Tibial nerve (tissue), 4 donors: ENCODE measurements at places on chromosomes 7 and 10. TPM values are rescaled to one million over a fixed set of nuclear protein-coding genes. Genes with fewer than 3 reads are reported as not detected.

SLC37A3 gene
- 42.9 TPM for total RNA-seq

AOAH gene
- 17.8 TPM for total RNA-seq

GRM3 gene
- total RNA-seq, result not detected

SPDYE16 gene
- not detected for total RNA-seq

STEAP1B gene
- total RNA-seq, result 9.4 TPM

FZD1 gene
- 71.9 TPM for total RNA-seq

CCL26 gene
- 6.3 TPM for total RNA-seq

LRRN3 gene
- total RNA-seq, result 6.5 TPM

ATRNL1 gene
- 3.3 TPM for total RNA-seq

AKR1C3 gene
- total RNA-seq, result 45.1 TPM

GSAP gene
- total RNA-seq, result 25.5 TPM

PAPOLB gene
- 1.4 TPM for total RNA-seq

GNB2 gene
- 185 TPM for total RNA-seq

SLC26A3 gene
- total RNA-seq, result not detected

TWIST1 gene
- 28.5 TPM for total RNA-seq

ASB10 gene
- total RNA-seq, result not detected

GJD4 gene
- not detected for total RNA-seq

NANOS1 gene
- 9.4 TPM for total RNA-seq

SNCG gene
- total RNA-seq, result 86.1 TPM

LRRC18 gene
- not detected for total RNA-seq

FRAT1 gene
- 8.4 TPM for total RNA-seq

XRCC2 gene
- 2.0 TPM for total RNA-seq

SCART1 gene
- 4.8 TPM for total RNA-seq

CALCR gene
- not detected for total RNA-seq

SDHAF3 gene
- total RNA-seq, result 13.8 TPM

C10orf53 gene
- not detected for total RNA-seq

CRHR2 gene
- not detected for total RNA-seq

CHRM2 gene
- not detected for total RNA-seq

C10orf67 gene
- total RNA-seq, result 0.30 TPM

CPA2 gene
- not detected for total RNA-seq

OPN4 gene
- not detected for total RNA-seq

HMX3 gene
- total RNA-seq, result not detected

TUBAL3 gene
- total RNA-seq, result not detected

AGBL3 gene
- 2.1 TPM for total RNA-seq

SERPINE1 gene
- total RNA-seq, result 3.3 TPM

BLNK gene
- 10.5 TPM for total RNA-seq

PCLO gene
- total RNA-seq, result under 0.01 TPM

HOXA6 gene
- 11.1 TPM for total RNA-seq

PNLIPRP1 gene
- total RNA-seq, result 0.66 TPM

SLK gene
- total RNA-seq, result 66.8 TPM

TLX1 gene
- total RNA-seq, result not detected

GPC2 gene
- total RNA-seq, result 1.6 TPM

OR6B1 gene
- total RNA-seq, result not detected

PRLHR gene
- not detected for total RNA-seq

IDI2 gene
- not detected for total RNA-seq

PALD1 gene
- 7.8 TPM for total RNA-seq

RBP3 gene
- total RNA-seq, result not detected

FAM237B gene
- not detected for total RNA-seq

WDR86 gene
- 142 TPM for total RNA-seq

CALD1 gene
- 870 TPM for total RNA-seq

DNAH11 gene
- total RNA-seq, result 2.5 TPM

ODAD2 gene
- 1.7 TPM for total RNA-seq

SEC31B gene
- total RNA-seq, result 18.4 TPM

C10orf105 gene
- 0.30 TPM for total RNA-seq
